OCI-M1 (cell line): ENCODE measurements at places on chromosomes 7 and 10.

- DNase-seq: no peak
Observed at GRCh38 chr7:101936611-101937231, 119.3 kb downstream of the CUX1 start.

GRCh38 chr10:126262233-126262838 is 125.9 kb downstream of the ADAM12 start:
- no peak for DNase-seq

GRCh38 chr10:14247377-14248116 is 83.2 kb downstream of the FRMD4A start:
- no peak for DNase-seq

DNA sequence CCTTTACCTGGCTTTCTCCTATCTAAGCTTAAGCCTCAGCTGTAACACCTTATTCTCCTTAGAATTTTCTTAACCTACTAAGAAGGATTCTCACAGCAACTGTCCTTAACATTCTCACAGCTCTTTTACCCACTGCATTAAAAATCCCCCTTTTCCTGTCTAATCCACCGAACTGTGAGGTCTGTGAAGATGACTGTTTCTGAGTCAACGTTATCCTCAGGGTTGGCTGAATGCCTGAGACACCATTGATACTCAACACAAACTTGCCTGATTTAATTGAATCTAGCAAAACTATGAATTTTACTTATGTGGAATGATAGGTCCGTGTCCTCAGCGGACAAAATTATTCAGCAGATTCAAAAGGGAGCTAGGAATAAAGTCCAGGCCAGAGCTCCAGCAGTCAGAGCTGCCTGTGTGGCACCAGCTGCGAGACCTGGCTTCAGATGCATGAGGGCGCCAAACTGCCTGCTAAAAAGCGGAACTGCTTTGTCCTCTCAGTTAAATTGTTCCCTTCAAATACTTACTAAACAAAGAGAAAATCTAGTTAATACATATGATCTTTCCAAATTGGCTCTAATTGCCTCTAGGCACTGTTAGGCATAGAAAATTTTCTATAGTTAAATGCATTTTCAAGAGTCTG is 33.4 kb upstream of the VWDE start:
- DNase-seq: peak; percentile 67

DNA sequence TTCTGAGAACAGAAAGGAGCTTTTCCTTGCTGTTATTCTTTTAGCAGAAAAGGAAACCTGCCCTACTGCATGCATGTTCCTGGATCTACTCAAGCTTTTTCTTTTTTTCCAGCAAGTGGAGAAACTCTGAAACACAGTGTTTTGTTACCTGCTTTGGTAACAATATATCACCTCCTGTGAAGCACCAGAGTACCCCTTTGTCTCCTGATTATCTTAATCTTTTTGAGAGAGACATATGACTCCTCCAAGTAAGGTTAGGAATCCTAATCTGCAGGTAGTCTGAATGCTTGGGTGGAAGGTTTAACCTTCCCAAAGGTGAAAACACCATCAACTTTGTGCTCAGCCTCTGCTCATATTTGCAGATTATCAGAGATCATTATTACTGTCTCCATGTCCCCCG is 93.1 kb downstream of the MAPK8 start:
- no peak for DNase-seq

DNA sequence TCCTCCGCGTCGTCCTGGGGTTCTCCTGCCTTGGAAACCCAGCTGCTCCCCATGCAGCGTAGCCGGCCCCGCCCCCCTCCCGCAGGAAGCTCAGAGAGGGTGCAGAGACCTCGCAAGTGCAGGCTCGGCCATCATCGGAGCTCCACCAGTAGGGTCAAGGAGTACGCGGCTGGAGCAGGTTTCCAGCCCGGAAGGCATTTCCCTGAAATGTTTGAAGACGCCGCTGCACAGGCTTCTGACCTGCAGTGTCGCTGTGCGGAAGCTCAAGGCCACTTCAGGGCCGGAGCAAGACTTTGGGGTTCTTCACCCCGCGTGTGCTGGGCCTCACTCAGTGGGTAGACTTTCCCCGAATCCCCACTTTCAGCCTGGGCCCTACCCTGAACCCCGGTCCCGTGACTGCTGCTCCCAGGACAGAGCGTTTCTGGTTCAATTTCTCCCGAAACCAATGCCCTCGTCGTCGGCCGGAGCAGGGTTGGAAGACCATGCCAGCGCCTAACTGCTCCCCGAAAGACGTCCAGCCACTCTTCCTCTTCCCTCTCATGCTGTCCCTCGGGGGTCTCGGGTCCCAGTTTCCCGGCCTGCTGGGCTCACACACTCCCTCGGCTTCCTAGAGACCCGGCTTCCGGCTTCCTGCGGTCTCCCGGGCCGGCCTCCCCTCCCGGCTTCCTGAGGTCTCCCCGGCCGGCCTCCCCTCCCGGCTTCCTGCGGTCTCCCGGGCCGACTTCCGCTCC is 52.1 kb downstream of the INSIG1 start:
- DNase-seq: no peak

GRCh38 chr10:31033147-31033546 is 1.5 kb upstream of the ZNF438 start:
- DNase-seq: no peak

GRCh38 chr10:98041352-98042043 is 11.1 kb upstream of the CRTAC1 start:
- peak; percentile 82 for DNase-seq

DNA sequence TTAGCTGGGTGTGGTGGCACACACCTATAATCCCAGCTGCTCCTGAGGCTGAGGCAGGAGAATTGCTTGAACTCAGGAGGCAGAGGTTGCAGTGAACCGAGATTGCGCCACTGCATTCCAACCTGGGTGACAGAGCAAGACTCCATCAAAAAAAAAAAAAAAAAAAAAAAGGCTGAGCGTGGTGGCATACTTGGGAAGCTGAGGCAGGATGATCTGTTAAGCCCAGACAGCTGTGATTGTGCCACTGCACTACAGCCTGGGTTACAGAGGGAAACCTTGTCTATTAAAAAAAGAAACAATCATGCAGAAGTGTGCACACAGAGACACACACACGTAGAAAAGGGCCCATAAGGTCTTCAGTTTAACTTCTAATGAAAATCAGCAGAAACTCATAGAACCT is 150.6 kb downstream of the TPST1 start:
- no peak for DNase-seq

DNA sequence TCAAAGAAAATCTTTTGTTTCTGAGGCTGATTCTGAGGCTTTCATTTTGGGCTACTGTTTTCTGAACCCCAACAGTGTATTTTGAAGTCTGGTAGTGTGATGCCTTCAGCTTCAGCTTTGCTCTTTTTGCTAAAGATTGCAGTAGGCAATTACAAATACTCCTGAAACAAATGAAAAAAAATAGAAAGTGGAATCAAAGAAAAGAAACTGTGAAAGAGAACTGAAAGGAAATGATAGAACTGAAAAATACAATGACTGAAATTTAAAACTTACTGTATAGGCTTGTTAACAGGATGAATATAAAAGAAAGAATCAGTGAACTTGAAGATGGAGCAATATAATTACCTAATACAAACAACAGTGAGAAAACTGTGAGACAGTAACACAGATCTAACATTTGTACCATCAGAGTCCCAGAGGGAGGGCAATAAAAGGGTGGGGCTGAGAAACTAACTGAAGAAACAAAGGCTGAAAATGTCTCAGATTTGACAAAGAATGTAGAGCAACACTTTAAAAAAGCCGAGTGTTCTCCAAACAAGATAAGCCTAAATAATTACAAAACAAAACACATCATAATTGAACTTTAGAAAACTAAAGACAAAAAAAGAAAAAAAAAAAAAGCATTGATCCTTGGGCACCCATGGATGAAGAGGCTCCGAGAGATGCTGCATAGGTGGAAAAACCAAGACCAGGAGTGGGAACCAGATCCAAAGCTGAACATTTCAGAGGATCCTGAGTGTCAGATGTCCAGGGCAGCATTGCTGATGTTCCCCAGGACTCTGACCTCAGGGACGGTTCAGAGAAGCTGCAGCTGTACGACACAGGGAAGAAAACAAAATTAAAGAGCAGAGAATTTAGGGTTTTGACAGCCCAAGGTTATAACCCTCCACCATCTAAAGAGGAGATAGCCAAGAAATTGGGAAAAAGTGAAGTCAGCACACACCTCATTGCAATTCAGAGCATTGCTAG is 223.2 kb upstream of the IGFBP3 start:
- no peak for DNase-seq

DNA sequence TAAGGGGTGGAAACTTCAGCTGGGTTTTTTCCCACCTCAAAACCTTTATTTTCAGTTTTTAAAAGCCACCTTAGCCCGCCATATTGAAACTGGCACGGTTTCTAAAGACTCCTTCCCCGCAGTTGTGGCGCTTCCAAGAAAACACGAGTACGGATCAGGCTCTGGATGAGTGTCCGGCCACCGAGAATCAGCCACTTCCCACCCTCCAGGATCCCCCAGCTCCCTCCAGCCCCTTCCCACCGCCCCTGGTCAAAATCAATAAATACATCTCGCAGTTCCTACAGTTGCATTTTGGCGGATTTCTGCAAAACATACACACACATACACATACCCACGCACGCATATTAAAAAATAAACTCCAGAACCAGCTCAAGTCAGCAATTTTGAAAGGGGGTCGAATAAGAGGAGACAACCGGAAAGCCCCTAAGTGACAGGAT is 1.1 kb downstream of the SFMBT2 start:
- no peak for DNase-seq

GRCh38 chr10:45463244-45464116 is 89.5 kb downstream of the ALOX5 start:
- DNase-seq: no peak
